ENCODE measurements at places on chromosomes 16 and 17.

DNA sequence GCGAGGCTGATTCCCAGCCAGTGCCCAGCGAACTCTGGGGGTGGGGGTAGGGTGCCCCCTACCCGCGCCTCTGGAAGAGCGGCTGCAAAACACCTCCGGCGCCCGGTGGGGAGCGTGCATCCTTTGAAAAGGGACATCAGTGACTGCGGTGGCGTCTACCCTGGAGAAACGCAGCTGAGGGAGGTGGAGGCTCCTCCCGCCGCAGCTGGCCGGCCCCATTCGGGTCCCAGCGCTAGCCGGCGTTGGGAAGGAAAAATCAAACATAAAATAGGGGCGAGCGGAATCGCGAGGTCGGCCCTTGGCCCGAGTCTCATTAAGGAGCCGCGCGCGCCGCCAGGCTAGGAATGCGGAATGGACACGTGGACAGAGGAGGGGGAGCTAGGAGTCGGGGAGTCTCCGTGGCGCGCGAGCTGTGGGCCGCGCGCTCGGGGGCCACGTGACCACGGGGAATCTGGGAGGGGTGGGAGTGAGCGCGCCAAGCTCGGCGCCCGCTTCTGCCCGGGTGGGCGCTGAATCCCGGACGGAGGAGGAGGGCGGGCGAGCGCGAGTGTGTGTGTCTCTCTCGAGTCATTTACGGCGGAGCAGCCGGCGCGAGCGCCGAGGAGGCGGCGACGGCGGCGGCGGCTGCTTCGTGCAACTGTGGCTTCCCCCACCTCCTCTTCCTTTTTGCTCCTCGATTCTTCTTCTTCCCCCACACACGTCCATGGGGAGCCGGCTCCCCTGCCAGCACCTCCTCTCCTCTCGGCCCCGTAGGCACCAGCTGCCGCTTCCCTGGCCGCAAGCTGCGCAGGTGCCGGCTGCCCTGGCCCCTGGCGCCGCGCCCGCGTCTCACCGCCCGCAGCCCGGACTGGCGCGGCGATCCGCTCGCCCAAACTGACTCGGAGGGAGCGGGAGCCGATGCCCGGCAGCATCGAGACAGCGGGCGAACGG is at the start of gene TMEM132E:
TSS of gene TMEM132E (plus strand) at position 566 of the 930 bp plus-strand sequence. CDS start 1,495 bp downstream, outside the sequence.
- DNase-seq, result no peak

GRCh38 chr17:68321556-68321954 is 30.3 kb downstream of the ARSG start:
- no peak for DNase-seq

- DNase-seq, result no peak
Observed at GRCh38 chr17:57553526-57553925, 191.6 kb downstream of the CCDC182 start.

DNA sequence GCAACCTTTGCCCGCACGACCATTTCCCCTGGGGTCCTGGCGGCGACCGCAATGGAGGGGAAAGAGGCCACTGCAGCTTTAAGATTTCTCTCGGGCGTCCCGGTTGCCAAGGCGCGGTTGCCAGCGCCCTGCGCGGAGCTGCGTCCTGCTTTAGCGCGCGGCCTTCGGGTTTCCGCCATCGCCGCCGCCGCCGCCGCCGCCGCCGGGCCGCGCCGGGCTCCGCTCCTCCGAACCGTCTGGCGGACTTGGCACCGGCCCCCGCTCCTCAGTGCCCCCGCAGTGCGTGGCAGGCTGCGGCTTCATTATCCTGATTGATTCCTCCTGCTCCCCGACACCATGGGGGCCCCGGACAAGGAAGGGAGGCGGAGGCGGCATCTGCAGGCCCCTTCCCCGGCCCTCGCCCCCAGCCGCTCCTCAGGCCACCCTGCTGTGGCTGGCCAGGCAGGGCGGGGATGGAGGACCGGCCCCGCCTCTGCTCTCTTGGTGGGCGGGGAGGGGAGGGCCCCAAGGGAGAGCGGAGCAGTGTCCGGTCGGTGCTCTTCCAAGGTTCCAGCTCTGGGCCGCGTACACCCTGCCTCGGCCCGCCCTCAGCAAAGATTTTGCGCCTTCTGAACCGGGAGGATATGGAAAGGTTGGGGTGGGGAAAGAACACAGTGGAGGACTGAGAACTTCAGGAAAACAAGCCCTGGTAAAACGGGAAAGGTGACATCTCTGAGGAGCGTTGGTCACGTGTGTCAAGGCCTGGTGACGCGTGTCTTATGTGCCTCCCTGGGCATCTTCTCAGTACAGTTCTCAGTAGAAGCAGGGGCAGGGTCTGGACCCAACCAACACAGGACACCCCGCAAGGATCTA is 34.0 kb downstream of the NEUROD2 start:
- DNase-seq, result no peak

DNA sequence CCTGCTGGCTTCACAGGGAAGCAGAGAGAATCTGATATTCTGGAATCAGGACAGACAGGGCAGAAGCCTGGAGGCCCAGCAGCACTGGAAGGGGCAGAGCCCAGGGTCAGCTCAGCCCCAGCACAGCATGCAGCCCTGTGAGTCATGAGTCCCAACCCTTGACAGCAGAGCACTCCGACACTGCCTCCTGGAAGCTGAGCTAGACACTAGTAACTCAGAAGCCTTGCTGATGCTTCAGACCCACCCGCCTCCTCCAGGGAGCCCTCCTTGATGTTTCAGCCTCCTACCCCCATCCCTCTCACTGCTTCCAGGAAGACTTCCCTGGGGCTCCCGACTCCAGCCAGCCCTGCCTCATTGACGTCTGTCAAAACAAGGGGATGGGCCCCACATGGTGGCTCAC is 6.9 kb downstream of the CAMKK1 start:
- DNase-seq, result no peak

GRCh38 chr16:87832741-87833502 is 36.4 kb downstream of the SLC7A5 start:
- no peak for DNase-seq

- no peak for DNase-seq
Observed at GRCh38 chr17:78383725-78384471, 5.4 kb downstream of the PGS1 start.

DNA sequence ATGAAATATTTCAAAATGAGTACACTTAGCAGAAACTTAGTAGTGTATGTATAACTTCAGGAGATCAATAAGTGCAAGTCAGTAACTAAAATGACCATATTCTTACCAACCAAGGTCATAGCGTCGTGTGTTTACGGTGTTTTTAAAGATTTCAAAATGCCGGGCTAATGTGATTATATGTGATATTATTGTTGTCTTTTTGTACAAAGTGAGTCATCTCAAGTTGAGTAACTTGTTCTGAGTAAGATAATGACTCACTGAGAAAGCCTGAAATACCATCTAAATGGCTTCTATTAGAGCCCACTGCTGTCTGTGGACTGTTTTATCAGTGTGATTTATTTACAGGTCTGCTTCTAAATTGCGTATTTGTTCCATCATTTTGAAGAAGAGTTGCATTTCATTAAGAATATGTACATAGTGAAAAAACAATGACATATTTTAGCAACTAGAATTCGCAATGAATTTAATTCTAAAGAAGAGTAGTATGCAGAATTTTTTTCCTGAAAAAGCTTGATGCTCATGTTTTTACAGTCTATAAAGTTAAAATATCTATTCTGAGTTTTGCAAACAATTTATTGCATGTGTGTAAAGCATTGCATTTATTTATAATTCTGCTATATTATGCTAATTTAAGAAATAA is 12.7 kb downstream of the KRT12 start:
- DNase-seq, result no peak

GRCh38 chr16:84026606-84027005 is 16.0 kb downstream of the SLC38A8 start:
- no peak for DNase-seq

DNA sequence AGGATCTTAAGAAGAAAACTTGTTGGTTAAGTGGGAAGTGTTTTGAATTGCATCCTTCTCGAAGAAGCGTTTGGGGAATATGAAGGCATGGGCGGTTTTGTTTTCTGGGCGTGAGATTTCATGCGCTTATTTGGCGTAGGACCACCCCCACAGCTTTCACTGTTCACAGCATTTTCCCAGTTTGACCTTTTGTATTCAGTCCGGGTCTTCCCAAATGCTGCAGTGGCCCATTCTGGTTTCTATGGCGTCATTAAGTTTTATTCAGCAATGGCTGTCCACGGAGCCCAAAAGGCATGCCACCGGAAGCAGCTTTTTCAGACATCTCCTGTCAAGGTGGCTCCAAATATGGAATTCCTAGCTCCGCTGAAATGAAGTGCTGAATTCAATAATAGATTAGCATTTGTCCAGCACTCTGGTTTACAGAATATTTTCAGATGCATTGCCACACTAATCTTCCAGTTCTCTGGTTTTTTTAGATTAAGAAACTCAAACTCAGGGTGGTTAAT is 90.6 kb upstream of the FBXO47 start:
- DNase-seq, result no peak

GRCh38 chr17:35448214-35448898 is at the start of gene SLFN13:
Gene SLFN13 (minus strand): TSS chr17:35448766. CDS start chr17:35445680, 3,086 bp downstream.
- DNase-seq, result peak; percentile 78

- DNase-seq, result no peak
Observed at GRCh38 chr17:58005031-58005727, 1.9 kb downstream of the SRSF1 start.

- no peak for DNase-seq
Observed at GRCh38 chr17:70313086-70313852, 143.9 kb downstream of the KCNJ2 start.

- DNase-seq, result no peak
Observed at GRCh38 chr17:37043201-37043600, 94.4 kb downstream of the AATF start.

DNA sequence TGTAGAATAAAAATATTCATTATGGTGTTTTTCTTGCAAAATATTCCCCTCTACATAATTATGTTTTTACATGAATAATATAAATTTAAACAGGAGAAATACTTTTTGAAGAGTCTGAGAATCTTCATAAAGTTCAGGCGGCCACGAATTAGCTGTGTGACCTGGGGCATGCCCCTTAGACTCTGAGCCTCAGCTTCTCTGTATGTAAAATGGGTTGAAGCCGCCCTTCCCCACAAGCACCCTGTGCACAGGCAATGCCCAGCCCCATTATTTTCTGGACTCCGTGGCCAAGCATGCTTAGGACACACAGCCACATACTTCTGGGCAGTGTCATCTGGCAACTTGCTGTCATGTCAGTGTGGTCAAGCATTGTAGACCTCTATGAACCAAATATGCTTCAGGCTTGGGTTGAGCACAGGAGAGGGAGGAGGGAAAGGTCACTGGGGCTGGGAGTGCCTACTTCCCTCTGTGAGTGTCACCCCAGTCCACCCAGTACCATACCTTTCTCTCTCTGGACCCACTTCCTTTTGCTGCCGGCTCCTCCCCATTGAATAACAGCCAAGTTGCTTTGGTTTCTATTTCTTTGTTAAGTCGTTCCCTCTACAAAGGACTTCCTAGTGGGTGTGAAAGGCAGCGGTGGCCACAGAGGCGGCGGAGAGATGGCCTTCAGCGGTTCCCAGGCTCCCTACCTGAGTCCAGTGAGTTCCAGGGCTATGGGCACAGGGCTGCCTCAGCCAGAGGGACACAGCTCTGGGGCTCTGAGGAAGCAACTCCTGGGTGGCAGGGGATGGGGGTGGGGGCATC is at the start of gene LGALS9:
TSS of gene LGALS9 (plus strand) at position 582 of the 804 bp plus-strand sequence. CDS start at position 660, 78 bp downstream.
- DNase-seq, result peak; percentile 15

DNA sequence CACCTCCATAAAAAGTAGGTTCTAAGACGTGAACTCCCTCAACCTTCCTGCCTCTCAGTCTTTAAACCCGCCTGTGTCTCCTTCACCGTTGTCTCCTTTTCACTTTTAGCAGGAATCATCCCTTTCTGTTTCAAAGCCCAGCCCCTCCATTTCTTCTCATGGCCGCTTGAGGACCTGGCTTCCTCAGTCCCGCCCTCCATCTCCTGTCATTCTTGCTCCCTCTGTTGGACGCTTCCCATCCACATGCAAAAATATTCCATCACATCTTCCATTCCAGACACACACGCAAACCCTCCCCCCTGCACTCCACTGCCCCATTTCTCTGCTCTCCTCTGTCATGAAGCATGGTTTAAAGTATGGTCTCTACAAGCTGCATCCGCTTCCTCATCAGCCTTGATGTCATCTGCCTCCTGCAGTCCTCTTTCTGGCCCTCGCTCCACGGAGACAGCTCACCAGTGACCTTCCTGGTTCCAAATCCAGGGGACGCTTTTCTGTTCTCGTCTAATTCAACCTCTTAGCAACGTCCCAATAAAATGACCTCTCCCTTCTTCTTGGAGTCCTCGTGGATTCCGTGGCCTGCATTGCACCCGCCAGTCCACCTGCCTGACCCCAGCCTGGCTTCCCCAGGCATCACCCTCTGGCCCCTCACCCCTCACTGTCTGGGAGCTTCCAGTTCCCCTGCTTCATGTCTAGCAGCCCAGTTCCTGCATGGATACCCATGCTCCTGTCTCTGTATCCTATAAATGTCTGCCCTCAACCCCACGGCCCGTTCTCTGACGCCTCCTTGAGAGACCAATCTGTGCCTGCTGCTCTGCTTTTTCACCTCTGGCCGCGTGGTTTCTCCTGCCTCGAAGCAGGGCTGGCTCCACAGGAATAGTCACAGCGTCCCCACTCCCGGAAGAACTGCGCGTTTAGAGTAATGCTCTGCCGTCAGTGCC is 26.2 kb downstream of the ANKRD40 start:
- no peak for DNase-seq

DNA sequence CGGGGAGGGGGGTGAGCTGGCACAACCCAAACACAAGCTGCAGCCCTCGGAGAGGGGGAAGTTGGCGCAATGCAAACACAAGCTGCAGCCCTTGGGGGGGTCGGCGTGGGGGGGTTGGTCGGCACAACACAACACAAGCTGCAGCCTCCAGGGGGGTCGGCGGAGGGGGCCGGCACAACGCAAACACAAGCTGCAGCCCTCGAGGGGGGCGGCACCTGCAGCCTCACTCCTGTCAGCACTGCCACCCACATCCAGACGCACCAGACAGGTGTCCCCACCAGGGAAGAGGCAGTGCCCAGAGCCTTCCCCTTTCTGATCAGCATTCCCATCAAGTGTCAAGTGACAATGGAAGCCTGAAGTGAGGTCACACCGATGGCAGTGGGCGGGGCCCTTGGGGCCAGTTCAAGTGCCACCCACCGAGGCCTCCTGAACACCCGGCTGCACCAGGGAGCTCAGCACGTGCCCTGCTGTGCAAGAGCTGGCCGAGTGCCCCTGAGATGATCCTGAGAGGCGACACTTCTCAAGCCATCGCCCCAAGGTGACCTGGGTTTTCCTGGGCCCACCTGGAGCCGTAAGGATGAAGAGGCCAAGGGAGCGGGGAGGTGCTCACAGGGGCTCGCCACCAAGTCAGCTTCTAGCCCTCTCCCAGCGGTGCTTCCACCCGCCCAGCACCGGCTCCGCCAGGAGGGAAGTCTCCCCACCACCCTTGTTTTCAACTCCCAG is 59.3 kb downstream of the KLHDC4 start:
- no peak for DNase-seq

- DNase-seq, result no peak
Observed at GRCh38 chr17:67821871-67822367, 3.4 kb upstream of the BPTF start.

DNA sequence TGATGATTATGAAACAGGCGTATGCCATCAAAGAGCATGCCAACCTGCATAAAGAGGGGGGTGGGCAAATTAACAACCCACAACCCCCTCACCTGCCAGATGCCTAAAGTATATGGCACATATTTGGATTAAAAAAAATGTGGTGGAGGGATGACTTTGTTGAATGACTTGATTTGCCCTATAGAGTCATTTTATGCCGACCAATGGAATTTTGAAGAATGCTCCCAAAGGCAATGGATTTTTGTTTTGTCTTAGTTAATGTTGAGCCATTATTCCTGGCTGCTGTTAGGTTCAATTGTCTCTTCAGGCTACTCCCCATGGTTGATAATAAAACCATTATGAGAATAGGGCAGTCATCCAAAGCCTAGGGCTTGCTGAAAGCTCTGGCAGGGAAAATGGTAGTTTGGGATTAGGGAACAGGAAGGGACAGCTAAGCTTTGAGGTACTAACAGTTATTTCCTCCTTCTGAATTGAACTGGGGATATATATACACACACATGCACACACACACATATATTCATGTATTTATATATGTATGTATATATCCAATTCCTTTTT is 5.8 kb upstream of the CHCT1 start:
- no peak for DNase-seq

All from effector memory CD8-positive, alpha-beta T cell (primary cell).